NCI-H460 (cell line): ENCODE measurements at places on chromosomes 16 and 17. TPM values are rescaled to one million over a fixed set of nuclear protein-coding genes. Genes with fewer than 3 reads are reported as not detected.

OR1E1 gene
- total RNA-seq = not detected in 2 replicates

ST6GALNAC1 gene
- not detected in 2 replicates for total RNA-seq

JMJD6 gene
- total RNA-seq = 20.9 and 24.7 TPM in 2 replicates

NACA2 gene
- not detected in 2 replicates for total RNA-seq

KRT32 gene
- not detected in 2 replicates for total RNA-seq

ALDH3A2 gene
- 186 and 191 TPM in 2 replicates for total RNA-seq

CMTM2 gene
- total RNA-seq = not detected in 2 replicates
